ENCODE measurements at places on chromosomes 7 and 10.
A peak's percentile ranks its signal among the peaks of the same experiment; 100 is the strongest.

DNA sequence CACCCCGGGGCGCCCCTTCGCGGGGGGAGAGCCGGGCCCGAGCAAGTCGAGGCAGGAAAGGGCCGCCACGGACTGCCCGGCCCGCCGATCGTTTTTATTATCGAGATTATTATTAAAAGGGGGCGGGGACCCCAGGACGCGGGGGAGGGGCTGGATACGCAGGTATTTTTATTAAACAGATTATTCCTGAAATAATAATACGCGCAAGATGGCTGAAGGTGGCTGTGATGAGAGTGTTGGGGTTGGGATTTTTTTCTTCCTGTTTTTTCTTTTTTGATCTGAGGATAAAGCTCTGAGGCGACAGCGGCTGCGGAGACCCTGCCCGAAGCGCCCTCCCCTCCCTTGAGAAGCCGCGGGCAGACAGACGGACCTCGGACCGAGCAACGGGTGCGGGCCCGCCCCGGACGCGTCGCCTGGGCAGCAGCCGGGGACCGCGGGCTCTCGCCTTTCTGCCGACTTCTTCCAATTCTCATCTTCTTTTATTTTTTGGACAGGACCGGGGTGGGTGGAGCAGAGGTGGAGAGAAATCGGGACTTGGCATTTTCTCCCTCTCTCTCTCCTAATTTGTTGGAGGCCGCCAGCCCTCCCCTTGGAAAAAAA, 1.4 kb upstream of the TRIM8 start:
- no peak for DNase-seq

- peak; percentile 13 for DNase-seq
Observed at GRCh38 chr7:17940951-17941431, 697 bp upstream of the SNX13 start.

DNA sequence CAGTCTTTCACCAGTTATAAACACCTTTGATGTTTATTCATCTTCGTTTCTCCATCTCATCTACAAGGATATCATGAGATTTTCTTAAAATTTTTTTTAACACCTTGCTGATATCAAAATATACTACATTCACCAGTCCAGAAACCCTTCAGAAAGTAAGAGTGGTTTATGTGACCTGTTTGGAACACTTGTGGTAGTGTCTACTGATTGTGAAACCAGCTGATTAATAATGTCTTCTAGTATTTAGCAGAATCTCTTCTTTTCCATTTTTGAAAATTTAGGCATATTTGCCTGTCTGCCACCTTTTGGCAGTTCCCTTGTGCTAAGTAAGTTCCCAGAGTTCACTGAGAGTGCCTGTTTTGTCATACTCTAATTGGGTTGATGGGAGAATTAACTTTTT, 18.5 kb downstream of the DLD start:
- DNase-seq, result no peak

DNA sequence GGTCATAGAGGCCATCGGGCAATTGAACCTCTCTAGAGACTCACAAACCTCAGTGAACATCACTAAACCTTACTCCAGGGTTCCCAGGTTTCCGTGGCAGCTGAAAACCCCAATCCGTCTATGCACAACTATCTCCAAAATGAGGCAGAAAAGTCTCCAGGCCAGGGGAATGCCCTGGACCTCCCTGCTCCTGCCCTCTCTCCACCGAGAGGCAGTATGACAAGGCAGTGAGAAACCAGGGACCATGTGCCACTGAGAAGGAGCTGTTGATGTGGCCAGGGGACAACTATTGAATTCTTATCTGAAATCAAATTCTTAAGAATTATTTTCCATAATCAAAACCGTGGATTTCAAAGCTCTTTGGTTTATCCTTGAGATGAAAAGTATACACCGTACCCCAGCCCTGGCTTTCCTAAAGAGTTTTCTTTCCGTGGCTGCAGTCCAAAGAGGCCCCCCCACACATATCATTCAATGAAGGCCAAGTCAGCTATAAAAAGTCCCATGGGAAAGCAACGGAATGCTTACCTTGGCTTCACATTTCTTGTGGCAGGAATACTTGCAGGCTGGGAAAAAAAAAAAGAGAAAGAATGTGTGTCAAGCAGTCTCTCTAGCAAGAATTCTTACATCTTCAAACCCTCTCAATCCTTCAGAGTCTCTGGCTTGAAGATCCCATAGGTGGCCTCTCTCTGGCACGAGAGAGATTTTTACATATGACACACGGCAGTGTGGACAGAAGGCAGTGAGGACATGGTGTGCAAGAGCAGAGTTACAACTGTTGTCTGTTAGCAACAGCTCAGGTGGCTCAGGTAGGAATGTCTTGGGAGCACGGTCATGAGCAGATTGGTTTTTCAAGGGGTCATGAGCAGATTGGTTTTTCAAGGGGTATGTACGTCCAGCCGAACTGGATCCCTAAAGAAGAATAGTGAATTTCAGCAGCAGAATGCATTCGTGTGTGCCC, 75.2 kb downstream of the TNS3 start:
- DNase-seq, result no peak

- no peak for DNase-seq
Observed at GRCh38 chr7:106260136-106260561, 24.6 kb downstream of the NAMPT start.

- no peak for DNase-seq
Observed at GRCh38 chr10:35579116-35579515, 26.0 kb upstream of the GJD4 start.

DNA sequence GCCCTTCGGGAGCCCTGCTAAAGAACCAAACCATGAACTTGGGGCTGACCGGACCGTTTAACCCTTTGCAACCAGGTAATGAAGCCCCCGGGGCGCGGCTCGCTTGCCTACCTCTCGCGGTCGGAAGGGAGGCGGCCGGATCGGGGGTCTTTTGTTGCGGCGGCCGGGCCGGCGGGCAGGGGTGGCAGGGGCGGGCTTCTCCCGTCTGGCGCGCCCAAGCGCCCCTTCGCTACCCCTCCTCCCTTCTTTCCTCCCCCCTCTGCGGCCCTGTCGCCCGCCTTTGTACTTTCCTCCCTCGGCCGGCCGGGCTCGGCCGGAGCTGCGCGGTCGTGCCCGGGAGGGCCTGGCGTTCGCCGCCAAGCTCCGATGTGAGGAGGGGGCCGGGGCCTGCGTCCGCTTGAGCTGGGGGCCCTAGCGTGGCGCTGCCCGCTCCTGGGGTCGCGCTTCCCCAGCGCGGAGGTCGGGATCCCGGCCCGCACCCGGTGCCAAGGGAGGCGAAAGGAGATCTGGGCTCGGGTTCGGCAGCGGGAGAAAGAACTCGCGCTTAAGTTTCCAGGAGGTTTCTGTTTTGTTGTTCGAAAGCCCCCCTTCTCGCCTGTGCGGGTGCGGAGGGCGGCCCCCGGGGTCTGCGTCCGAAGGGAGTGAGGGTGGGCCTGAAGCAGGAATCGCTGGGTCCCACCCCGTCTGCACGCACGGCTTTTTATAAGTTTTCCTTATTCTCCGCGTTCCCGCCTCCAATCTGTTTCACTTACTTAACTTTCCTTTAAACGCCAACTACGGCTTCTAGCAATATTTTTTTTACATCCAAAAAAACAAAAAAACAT, 436.8 kb upstream of the GALNT17 start:
- peak; percentile 49 for DNase-seq

- DNase-seq, result no peak
Observed at GRCh38 chr7:122987463-122987862, 8.0 kb downstream of the TAS2R16 start.
